ENCODE measurements at places on chromosomes 6 and 20. TPM values are rescaled to one million over a fixed set of nuclear protein-coding genes. Genes with fewer than 3 reads are reported as not detected.

FNDC1 gene
- polyA plus RNA-seq, result 0.21 TPM

HRH3 gene
- 0.04 TPM for polyA plus RNA-seq

SLC32A1 gene
- not detected for polyA plus RNA-seq

GPLD1 gene
- 0.73 TPM for polyA plus RNA-seq

CDSN gene
- 0.08 TPM for polyA plus RNA-seq

TNXB gene
- polyA plus RNA-seq, result 13.1 TPM

FIG4 gene
- 4.0 TPM for polyA plus RNA-seq

SLC17A9 gene
- polyA plus RNA-seq, result 3.5 TPM

SLC25A27 gene
- 39.0 TPM for polyA plus RNA-seq

PBOV1 gene
- polyA plus RNA-seq, result not detected

SYTL3 gene
- 1.6 TPM for polyA plus RNA-seq

ARMH2 gene
- not detected for polyA plus RNA-seq

LY6G6D gene
- not detected for polyA plus RNA-seq

SIM1 gene
- 4.5 TPM for polyA plus RNA-seq

METTL24 gene
- polyA plus RNA-seq, result 0.34 TPM

COL21A1 gene
- polyA plus RNA-seq, result 0.30 TPM

ZFP57 gene
- polyA plus RNA-seq, result not detected

PTPN1 gene
- polyA plus RNA-seq, result 8.3 TPM

SOX12 gene
- polyA plus RNA-seq, result 2.9 TPM

F13A1 gene
- 13.5 TPM for polyA plus RNA-seq

FUCA2 gene
- polyA plus RNA-seq, result 26.9 TPM

IRF4 gene
- 0.04 TPM for polyA plus RNA-seq

CCNC gene
- 24.8 TPM for polyA plus RNA-seq

MYBL2 gene
- polyA plus RNA-seq, result 4.7 TPM

NKX2-2 gene
- polyA plus RNA-seq, result 11.5 TPM

HCK gene
- 2.3 TPM for polyA plus RNA-seq

SLA2 gene
- 0.19 TPM for polyA plus RNA-seq

FGD2 gene
- polyA plus RNA-seq, result 3.2 TPM

TMEM217 gene
- polyA plus RNA-seq, result 1.4 TPM

CST2 gene
- 7.5 TPM for polyA plus RNA-seq

KHDRBS2 gene
- 0.05 TPM for polyA plus RNA-seq

OSBPL2 gene
- 34.6 TPM for polyA plus RNA-seq

BLOC1S5 gene
- polyA plus RNA-seq, result 2.6 TPM

CD24 gene
- 333 TPM for polyA plus RNA-seq

CCR6 gene
- 0.08 TPM for polyA plus RNA-seq

SKIC2 gene
- 117 TPM for polyA plus RNA-seq

E2F1 gene
- 0.91 TPM for polyA plus RNA-seq

PPIL6 gene
- polyA plus RNA-seq, result 3.3 TPM

GINM1 gene
- 31.6 TPM for polyA plus RNA-seq

RRAGD gene
- polyA plus RNA-seq, result 6.2 TPM

FBXO30 gene
- polyA plus RNA-seq, result 2.6 TPM

NKAIN4 gene
- polyA plus RNA-seq, result 0.14 TPM

GSTA5 gene
- not detected for polyA plus RNA-seq

NRN1 gene
- polyA plus RNA-seq, result 4.3 TPM

ROS1 gene
- polyA plus RNA-seq, result not detected

HCRTR2 gene
- polyA plus RNA-seq, result not detected

PRDM13 gene
- not detected for polyA plus RNA-seq

UBD gene
- 4.4 TPM for polyA plus RNA-seq

PSORS1C1 gene
- 1.9 TPM for polyA plus RNA-seq

Measured in pancreas (tissue), 10 donors.